Common myeloid progenitor, CD34-positive (primary cell): ENCODE measurements at places on chromosomes 5 and 9.

GRCh38 chr5:116747881-116748280 lies 173.3 kb upstream of the SEMA6A start:
- H3K4me1 ChIP-seq: no peaks in the 10 kb centered on the region
- no peaks in the 10 kb centered on the region for H3K27me3 ChIP-seq
- H3K27ac ChIP-seq: no peak overlapping the region
- no peaks in the 10 kb centered on the region for H3K36me3 ChIP-seq

DNA sequence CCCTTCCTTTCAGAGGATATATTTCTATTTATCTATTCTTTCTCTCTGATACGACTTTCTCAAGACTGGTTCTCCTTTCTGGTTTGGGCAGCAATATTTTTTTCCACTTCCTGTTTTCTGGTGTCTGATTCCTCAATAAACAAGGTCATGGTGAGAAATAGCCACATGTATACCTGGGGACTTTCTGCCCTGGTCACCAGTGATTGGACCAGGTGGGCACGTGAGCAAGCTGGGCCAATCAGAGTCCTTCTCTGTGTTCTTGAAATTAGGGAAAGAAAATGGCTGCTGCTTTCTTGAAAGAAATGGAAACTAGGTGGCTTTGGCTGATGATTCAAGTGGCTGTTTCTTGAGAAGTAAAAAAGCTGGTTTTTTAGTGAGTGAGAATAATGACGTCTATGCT lies 18.4 kb upstream of the GSN start:
- peaks cover 27% of the 10 kb centered on the region for H3K4me1 ChIP-seq
- H3K27me3 ChIP-seq: no peaks in the 10 kb centered on the region
- H3K36me3 ChIP-seq: no peaks in the 10 kb centered on the region
- H3K4me3 ChIP-seq: no peak overlapping the region
- H3K27ac ChIP-seq: no peak overlapping the region

DNA sequence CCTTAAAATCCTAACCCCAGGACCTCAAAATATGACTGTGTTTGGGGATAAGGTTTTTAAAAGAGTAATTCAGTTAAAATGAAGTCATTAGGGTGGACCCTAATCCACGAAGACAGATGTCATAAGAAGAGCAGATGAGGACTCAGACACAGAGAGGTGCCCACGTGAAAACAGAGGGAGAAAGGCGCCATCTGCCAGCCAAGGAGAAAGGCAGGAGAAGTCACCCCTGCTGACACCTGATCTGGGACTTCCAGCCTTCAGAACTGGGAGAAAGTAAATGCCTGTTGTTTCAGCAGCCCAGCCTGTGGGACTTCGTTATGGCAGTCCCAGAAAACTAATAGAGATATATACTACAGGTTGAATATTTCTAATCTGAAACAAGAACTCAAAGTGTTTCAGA lies 67.4 kb downstream of the ROR2 start:
- H3K4me1 ChIP-seq: no peaks in the 10 kb centered on the region
- H3K27ac ChIP-seq: no peak overlapping the region
- H3K36me3 ChIP-seq: no peaks in the 10 kb centered on the region
- H3K27me3 ChIP-seq: no peaks in the 10 kb centered on the region
- DNase-seq: no peak

DNA sequence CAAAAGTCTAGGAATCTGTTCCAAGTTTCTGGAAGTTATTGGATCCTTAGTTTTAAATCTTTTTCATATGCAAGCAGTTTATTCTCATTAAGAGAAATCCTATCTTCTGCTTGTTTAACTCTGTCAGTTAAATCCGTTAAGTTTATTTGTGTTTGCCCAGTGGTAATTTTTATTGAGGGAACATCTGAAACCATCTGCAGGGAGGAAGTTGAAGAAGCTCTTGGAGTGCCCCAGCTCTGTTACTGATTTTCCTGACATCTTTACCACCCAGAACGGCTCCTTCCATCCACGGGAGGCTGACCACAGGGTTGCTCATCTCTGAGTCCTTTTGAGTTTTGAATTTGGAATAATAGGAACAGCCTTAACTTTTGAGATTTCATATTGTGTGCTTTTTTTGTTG lies 99.9 kb upstream of the ZNF618 start:
- H3K4me3 ChIP-seq: no peak overlapping the region
- H3K36me3 ChIP-seq: no peaks in the 10 kb centered on the region
- H3K27me3 ChIP-seq: no peaks in the 10 kb centered on the region
- DNase-seq: no peak

GRCh38 chr5:6861667-6862066 lies 148.4 kb downstream of the TENT4A start:
- no peak overlapping the region for H3K4me3 ChIP-seq
- no peaks in the 10 kb centered on the region for H3K27me3 ChIP-seq
- H3K36me3 ChIP-seq: no peaks in the 10 kb centered on the region

DNA sequence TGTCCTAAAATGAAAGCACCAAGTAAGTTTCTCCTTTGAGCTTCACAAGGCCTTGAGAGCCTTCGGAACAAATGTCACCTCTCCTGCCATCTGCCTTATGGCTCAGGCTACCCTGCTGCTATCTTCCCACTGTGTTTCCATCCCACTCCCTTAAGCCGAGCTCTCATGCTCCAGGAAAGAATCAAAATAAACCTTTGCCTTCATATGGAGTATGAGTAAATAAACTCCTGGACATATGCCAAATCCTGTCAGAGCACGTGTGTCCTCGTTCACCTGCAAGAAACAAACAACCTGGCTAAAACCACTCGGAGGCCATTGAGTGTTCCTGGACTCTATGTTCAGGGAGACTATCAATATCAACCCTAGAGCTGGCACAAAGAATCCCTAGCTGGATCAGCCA lies 122.3 kb upstream of the CCDC112 start:
- no peaks in the 10 kb centered on the region for H3K27me3 ChIP-seq
- no peaks in the 10 kb centered on the region for H3K36me3 ChIP-seq
- H3K4me3 ChIP-seq: no peak overlapping the region
- DNase-seq: no peak

DNA sequence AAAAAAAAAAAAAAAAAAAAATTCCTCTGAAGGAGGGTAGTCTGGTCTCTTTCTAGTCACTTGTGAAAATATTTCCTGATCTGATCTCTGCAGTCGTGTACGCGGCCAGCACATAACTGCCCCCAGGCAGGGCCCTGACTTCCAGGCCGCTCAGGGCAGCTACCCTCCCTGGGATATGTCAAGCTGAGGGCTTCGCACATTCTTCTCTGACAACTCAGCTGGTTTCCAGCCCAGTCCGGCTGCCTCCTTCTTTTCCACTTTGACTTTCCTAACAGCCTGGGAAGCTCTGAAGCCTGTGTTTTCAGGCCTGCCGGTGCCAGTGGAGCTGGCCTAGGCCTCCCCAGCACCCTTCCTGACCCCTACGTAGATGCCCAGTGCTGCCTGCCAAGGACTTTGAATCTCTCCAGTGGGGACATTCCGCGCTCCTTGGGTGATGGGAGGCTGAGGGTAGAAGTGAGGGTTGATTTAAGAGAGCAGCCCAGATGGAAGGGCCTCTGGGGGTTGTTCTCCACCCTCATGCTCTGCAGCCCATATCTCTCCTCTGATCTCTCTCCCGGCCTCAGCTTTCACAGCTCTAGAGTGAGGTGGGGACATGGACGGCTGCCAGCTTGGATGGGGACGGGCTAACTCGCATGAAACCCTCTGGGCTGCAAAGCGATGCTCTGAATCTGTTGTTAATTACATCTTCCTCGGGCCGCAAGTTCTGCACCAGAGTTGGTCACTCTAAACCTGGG lies 20.7 kb downstream of the COL5A1 start:
- no peak for DNase-seq
- no peaks in the 10 kb centered on the region for H3K4me1 ChIP-seq
- H3K27ac ChIP-seq: no peak overlapping the region
- no peaks in the 10 kb centered on the region for H3K27me3 ChIP-seq

DNA sequence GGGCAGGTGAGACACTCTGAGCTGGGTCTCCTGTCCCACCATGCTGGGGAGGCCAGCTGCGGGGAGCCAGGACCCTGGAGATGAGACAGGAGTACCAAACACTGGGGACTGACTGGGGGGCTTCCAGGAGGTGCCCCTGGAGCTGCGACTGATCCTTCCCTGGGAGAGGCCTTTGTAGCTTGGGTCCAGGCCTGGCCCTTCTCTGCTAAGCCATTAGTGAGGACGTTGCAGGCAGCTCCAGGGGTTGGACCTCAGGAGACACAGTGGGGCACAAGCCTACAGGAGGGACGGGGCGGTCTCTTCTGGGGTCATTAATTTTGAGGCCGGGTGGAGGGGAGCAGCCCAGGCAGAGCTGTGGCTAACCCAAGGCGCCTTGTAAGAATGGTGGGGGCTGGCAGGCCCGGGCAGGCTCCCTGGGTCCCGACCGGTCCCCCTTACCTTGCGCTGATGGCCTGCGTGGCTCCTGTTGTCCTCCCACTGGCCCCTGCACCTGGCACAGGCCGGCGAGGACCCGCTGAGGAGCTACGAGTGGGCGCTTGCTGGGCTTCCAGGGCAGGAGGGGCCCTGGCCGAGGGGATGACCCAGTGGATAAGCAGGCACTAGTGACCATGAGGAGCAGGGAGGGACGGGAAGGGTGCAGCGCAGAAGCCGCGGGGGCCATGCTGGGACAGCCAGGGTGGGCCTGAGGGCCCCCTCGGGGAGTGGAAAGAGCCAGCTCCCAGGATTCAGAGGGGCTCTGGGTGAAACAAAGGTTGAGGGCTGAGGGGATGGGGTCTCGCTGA lies 5.1 kb downstream of the MRPS2 start:
- no peak overlapping the region for H3K27ac ChIP-seq
- H3K27me3 ChIP-seq: no peaks in the 10 kb centered on the region
- peaks cover 19% of the 10 kb centered on the region for H3K4me1 ChIP-seq

- H3K27ac ChIP-seq: no peak overlapping the region
- no peak for DNase-seq
- no peaks in the 10 kb centered on the region for H3K36me3 ChIP-seq
- H3K4me1 ChIP-seq: no peaks in the 10 kb centered on the region
- H3K4me3 ChIP-seq: no peak overlapping the region
These were observed 117.8 kb downstream of the MAST4 start for GRCh38 chr5:66713998-66714397.

DNA sequence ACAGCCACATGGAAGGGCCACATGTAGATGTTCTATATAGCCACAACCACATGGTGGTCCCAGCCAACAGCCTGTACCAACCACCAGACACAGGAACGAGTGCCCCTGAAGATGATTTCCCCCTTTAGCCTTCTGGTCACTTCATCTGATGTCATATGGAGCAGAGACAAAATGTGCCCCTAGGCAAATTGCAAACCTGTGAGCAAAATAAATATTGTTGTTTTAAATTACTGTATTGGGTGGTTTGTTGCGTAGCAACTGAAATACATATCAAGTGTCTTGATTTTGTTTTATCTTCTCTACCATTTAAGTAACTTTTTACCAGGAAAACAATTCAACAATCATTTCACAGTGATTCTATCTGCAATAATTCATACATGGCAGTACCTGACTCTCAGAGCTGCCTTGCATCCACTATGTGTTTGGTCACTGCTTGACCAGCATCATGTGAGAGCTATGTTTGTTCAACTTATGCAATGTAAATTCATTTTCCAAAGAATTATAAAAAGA lies 142.5 kb upstream of the VLDLR start:
- H3K27ac ChIP-seq: no peak overlapping the region
- H3K4me3 ChIP-seq: no peak overlapping the region
- H3K27me3 ChIP-seq: no peaks in the 10 kb centered on the region
- H3K36me3 ChIP-seq: no peaks in the 10 kb centered on the region

GRCh38 chr5:4969351-4969750 lies 170.8 kb upstream of the ADAMTS16 start:
- no peak overlapping the region for H3K4me3 ChIP-seq
- no peaks in the 10 kb centered on the region for H3K36me3 ChIP-seq
- no peaks in the 10 kb centered on the region for H3K27me3 ChIP-seq
- no peak for DNase-seq

DNA sequence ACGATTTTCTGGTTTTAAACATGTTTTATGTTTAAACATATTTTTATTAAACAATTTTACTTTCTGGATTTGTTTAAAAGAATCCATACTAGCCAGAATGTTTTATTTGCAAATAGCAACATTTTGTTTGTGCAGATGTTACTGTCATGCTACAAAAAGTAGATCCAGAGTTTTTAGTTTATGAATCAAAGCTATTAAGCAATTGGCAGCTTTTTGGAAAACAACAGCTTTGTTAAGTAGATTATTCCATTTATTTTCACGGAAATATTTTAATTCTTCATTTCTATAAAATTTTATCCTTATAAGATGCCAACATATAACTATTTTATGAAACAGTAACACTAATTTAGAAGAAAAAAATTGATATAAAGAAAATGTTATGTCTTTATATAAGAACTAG lies 60.9 kb downstream of the DROSHA start:
- DNase-seq: no peak
- H3K36me3 ChIP-seq: peaks cover 34% of the 10 kb centered on the region
- H3K4me1 ChIP-seq: no peaks in the 10 kb centered on the region
- no peak overlapping the region for H3K27ac ChIP-seq

- no peak for DNase-seq
- no peak overlapping the region for H3K4me3 ChIP-seq
- no peaks in the 10 kb centered on the region for H3K36me3 ChIP-seq
- no peaks in the 10 kb centered on the region for H3K4me1 ChIP-seq
These were observed 114.2 kb downstream of the PRDM6 start for GRCh38 chr5:123203105-123203800.

DNA sequence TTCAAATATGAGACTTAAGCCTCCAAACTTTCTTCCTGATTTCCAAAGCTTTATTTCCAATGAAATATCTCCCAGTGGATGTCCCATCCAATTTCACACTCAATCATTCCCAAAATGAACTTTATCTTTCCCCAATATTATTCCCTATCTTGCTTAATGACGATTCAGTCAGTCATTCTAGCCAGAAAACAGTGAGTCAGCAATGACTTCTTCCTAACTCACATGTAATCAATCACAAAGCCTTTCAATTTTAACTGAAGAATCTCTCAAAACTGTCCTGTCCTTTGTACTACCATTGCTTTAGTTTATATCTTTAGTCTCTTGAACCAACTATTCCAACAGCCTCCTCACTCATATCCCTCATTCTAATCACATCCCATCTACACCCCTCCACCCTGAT lies 34.9 kb downstream of the NSA2 start:
- H3K4me1 ChIP-seq: no peaks in the 10 kb centered on the region
- no peak for DNase-seq
- H3K27me3 ChIP-seq: no peaks in the 10 kb centered on the region
- peaks cover 30% of the 10 kb centered on the region for H3K36me3 ChIP-seq
- no peak overlapping the region for H3K27ac ChIP-seq
- H3K4me3 ChIP-seq: no peak overlapping the region

DNA sequence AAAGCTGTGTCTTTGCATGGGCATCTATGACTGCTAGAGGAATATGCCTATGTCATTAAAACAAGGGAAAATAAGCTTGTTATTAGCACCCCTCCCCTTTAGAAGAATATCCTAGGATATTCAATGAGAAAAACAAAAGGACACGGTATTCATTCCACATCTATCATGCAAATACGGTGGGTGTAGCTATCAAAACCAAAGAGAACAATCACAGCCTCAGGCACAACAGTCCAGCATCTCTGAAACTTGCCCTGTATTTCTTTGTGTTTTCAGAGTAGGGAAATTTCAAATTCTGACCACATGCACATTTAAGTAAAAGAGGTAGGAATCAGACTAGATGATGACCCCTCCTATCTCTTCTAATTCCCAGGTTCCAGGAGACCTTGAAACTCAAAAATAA lies 209.9 kb downstream of the EFNA5 start:
- no peaks in the 10 kb centered on the region for H3K4me1 ChIP-seq
- no peak for DNase-seq
- no peaks in the 10 kb centered on the region for H3K36me3 ChIP-seq
- no peaks in the 10 kb centered on the region for H3K27me3 ChIP-seq
- no peak overlapping the region for H3K27ac ChIP-seq

GRCh38 chr5:174348311-174348981 lies 302.9 kb downstream of the NSG2 start:
- no peak overlapping the region for H3K4me3 ChIP-seq
- no peak overlapping the region for H3K27ac ChIP-seq
- no peaks in the 10 kb centered on the region for H3K36me3 ChIP-seq
- DNase-seq: no peak

GRCh38 chr9:1001838-1002237 lies 25.4 kb downstream of the DMRT3 start:
- no peak overlapping the region for H3K4me3 ChIP-seq
- no peaks in the 10 kb centered on the region for H3K36me3 ChIP-seq
- peaks cover 8% of the 10 kb centered on the region for H3K27me3 ChIP-seq
- no peak overlapping the region for H3K27ac ChIP-seq
- DNase-seq: no peak
